ENCODE measurements at places on chromosomes 2 and 18.

GRCh38 chr2:229884775-229885699, 36.8 kb downstream of the TRIP12 start:
- no peak for DNase-seq

- no peak for DNase-seq
These were observed 170.0 kb downstream of the ZNF521 start for GRCh38 chr18:25181993-25182392.

- no peak for DNase-seq
These were observed 84.8 kb upstream of the CRIM1 start for GRCh38 chr2:36270758-36271157.

- DNase-seq, result no peak
These were observed 61.7 kb downstream of the STRADB start for GRCh38 chr2:201513271-201513670.

DNA sequence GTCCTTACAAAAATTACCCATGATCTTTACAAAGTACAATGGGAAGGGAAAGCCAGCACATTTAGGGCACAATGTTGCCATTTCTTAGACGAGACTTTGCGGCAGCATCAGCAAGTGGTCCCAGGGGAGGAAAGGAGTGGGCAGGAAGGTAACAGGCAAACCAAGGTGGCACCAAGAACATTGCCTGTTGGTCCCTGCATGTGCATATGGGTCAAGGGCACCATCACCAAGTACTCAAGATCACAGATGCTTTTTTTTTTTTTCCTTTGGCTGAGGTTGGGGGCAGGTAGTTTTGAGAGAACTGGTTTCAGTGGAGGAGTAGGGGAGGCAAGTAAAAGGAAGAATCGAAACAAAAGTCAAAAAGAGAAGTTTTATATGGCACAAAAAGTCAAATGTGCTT, 752 bp upstream of the CYTIP start:
- no peak for DNase-seq

DNA sequence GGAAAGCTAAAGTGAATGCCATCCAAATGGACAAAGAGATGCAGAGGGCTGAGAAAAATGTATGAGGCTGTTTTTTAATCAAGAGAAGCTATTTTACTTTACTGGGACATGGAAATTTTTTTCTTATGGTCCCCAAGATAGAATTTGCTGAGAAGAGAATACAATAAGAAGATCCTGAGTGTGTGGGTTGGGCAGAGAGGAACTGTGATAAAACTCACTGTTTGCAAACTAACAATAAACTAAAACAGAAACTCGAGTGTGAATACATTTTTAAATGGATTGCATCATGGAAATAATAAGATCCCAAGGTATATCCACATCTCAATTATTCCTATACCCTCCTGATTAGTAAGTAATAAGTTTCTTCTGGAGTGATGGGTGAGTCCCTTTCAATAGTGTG, 4.4 kb downstream of the NEB start:
- no peak for DNase-seq

GRCh38 chr18:5661179-5661578, 117.4 kb upstream of the EPB41L3 start:
- DNase-seq, result no peak

DNA sequence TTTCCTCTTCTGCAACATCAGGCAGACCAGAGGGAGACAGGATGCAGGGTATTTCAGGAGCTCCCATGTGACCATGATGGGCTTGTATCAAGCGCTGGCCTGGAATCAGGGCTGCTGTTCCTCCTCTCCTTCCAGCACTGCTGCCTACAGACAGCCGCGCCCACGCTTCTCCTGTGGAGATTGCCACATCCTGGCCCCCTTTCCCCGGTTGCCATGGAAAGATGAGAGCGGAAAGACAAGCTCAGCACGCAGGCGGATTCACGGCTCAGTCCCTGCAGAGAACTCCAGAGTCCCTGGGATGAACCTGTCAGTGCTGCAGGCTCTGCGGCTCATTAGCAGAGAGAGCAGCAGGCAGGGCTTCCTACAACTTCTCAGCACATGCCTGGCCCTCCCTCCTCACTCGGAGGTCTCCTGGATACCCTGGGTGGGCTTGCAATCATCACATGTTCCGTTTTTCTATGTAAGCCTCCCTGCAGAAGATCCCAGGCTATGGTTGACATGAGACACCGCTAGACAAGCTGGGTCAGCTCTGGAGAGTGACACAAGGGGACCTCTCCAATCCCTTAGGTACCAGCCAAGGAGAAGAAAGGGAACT, 497.8 kb upstream of the MYT1L start:
- DNase-seq, result no peak

GRCh38 chr2:241686324-241686649, 328 bp downstream of the DTYMK start:
- no peak for DNase-seq

DNA sequence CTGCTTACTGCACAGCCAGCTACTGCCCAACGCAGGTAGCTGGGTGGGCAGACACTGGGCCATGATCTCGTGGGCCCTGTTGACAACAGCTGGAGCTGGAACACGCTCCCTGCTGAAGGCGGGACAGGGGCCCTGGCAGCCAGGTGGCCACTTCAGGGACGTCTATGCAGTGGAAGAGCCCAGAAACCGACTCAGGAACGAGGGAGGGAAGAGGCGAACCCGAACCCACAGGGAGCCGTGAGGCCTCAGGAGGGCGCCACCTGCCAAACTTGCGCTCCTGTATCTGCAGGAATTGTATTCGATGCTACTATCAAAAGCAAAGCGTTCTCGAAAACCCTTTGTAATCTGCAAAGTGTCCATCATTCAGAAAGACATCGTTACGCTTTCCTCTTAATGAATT, 198.4 kb downstream of the EIPR1 start:
- no peak for DNase-seq

DNA sequence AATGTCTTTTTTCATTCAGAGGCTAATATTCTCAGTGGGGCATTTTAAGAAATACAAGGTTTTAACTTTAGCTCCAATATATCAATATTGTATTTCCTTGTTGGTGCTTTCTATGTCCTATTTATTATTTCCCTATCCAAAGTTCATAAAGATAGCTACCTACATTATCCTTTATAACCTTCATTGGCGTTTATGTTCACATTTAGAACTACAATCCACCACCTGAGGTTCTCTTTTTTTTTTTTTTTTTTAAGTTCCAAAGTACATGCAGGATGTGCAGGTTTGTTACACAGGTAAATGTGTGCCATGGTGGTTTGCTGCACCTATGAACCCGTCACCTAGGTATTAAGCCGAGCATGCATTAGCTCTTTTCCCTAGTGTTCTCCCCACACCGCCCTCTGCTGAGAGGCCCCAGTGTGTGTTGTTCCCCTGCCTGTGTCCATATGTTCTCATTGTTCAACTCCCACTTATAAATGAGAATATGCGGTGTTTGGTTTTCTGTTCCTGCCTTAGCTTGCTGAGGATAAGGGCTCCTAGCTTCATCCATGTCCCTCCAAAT, 694.6 kb downstream of the SUCLG1 start:
- DNase-seq, result no peak

- DNase-seq, result no peak
These were observed 55.8 kb downstream of the SLC8A1 start for GRCh38 chr2:40396124-40396523.

- DNase-seq, result peak; percentile 6
These were observed 60.9 kb downstream of the EDAR start for GRCh38 chr2:108927936-108928659.

DNA sequence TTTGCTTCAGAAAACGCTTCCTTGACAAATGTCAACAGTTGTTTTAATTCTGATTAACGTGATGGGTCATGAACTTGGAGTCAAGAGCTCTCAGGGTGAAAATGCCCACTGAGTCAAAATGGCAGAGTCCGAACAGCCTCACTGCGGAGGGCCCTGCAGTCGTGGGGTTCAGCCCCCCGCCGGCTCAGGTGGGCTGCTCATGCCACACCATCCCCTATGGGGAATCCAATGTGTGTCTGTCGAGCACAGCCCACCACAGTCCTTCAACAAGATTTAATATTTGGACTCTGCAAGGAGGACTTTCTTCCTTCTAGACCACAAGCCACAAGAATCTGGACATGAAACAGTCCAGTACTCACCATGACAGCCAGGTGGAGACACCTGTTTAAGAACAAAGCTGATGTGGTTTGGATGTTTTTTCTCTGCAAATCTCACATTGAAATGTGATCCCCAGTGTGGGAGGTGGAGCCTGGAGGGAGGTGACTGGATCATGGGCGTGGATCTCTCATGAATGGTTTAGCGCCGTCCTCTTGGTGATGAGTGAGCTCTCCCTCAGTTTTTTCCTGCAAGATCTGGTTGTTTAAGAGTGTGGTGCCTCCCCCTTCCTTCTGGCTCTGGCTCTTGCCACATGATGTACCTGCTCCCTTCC, 201.0 kb downstream of the NDUFA10 start:
- DNase-seq, result no peak

DNA sequence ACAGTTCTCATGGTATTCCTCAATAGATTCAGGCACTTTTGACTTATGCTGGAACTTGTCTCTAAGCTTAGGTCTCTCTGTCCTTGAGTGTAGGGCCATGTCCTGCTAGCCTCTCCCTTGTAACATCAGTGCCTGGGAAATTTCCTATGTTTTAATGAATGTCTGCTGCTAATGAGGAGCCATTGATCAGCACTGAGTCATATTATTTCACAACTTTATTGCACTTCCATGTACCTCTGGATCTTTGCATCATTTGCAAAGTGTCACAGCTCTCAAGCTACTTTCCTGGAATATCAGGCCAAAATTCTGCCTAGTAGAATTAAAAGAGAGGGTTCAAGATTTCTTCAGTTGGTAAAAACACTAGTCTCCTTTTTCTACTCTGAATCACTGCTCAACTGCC, 102.5 kb downstream of the GAREM1 start:
- no peak for DNase-seq

DNA sequence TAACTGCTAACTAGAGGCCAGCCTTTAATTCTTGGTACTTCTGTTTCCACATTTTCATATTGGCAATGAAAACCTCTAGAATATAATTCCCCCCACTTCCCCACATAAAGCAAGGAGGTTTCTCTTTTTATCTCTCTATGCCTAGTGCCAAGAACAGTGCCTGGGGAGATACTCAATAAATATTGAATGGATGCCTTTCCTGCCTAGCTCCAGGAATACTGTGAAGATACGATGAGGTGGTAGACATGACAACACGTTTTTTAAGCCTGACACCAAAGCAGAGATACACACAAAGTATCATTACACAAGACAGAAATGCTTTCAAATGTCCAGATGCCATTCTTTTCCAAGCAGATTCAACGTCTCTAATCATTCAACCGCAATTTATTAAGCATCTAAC, 535.5 kb downstream of the XIRP2 start:
- no peak for DNase-seq

DNA sequence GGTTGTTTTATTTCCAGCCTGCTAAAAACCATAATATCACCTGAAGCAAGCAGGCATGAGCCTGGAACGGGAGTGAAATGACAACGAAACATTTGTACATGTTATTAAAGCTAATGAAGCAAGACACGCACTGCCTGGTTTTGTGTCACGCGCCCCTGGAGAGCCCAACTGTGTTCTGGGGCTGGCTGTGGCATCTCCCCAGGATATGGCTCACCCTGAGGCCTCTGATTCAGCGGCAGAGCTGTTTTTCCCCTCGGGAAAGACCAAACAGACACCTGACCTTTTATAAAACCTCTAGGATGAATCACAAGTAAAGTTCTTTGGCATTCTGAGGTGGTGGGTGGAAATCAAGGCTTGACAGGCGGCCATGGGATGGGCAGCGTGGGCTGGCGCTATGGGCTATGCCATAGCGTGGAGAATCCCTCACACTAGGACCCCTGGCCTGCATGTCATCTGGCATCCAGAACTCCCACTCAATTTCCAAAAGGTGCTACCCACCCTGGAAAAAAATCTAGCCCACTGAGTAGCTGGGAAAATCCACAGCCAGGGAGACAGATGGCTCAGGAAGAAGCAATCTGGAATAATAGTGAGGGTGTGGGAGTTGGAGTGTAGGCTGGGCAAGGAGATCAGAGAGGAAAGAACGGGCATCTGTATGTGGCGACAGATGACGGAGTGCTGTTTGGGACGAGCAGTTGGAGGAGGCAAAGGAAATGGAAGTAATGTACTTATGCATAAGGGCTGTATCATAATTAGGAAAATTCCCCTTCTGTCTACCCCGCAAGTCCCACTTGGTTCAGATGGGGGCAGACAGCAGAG, 262.0 kb downstream of the AFF3 start:
- DNase-seq, result no peak

DNA sequence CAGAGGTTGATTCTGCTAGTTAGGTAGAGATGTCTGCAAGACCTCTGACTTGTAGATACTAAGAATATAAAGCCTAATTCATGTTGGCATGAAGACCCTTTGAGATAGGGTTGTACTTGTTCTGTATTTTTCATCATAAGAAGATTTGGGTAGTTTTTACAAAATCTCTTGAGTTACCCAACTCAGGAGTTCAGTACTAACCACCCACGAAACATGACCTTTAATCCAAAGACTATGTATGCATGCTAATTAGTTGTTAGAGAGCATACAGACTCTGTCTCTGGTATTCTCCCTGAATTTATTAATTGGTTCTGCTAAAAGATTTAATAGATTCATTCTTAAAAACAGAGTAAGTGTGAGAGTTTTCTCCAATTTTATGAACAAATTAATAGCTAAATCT, 16.9 kb downstream of the PECR start:
- DNase-seq, result no peak

DNA sequence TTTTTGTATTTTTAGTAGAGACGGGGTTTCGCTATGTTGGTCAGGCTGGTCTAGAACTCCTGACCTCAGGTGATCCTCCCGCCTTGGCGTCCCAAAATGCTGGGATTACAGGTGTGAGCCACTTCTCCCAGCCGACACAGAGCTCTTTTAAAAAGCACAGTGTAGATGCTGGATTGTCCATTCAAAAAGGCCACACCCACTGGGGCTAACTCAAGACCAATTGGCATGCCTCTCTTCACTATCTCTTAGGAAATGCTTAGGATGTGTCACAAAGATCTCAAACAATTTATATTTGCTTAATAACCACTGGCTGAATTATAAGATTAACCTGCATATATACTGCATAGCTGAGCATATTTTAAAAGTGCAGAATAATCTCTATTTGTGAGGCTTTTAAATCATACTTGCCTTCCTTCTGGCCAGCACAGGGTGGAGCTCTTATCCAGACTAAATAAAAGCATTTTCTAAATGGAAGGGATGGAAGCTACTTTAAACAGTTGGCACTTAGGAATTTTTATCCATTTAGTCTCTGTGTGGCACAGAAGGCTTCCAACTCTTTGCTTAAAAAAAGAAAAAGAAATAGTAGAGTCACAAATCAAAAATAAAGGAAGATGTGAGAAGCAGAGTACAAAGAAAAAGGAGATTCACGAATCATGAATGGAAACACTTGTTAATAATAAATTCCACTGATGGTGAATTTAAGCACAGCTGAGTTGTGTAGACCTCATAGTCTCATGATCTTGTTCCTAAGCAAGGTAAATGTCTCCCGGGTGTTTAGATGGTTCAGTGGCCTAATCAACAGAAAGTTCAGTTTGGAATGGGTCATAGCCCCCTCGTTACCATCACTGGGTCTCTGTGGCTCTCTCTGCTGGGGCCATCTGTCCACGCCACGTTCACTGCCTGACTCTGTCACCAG, 22.4 kb downstream of the CRYGD start:
- DNase-seq, result no peak

- no peak for DNase-seq
These were observed at the start of gene OTOS for GRCh38 chr2:240140511-240140910. Gene OTOS (minus strand): TSS chr2:240140658. CDS start chr2:240140326, 332 bp downstream.

GRCh38 chr2:174892546-174892945, 112.6 kb downstream of the CHN1 start:
- no peak for DNase-seq

GRCh38 chr18:66457245-66457644, 146.6 kb downstream of the CDH19 start:
- no peak for DNase-seq
